Caki2 (cell line): ENCODE measurements at places on chromosomes 3 and 15. TPM values are rescaled to one million over a fixed set of nuclear protein-coding genes. Genes with fewer than 3 reads are reported as not detected.

- DNase-seq = no peak
Observed at GRCh38 chr3:116927918-116928317, 218.3 kb downstream of the TUSC7 start.

DNA sequence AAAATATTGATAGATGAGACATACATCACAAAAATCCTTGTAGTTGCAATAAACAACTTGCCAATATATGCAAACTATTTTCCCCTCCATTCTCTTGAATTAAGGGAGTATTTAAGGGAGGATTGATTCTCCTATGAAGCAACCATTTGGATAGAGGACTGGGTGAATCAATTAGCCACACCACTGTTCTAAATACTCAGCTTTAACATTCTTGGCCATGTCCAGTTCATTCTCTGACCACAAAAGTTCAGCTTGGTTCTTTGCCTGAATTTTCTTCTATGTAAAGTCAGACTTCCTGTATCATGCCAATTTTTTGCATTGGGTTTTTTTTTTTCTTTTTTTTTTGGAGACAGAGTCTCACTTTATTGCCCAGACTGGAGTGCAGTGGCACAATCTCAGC lies 15.8 kb upstream of the SEC11A start:
- DNase-seq = no peak

GRCh38 chr15:24945711-24946110 lies 9.1 kb upstream of the SNRPN start:
- no peak for DNase-seq

DNA sequence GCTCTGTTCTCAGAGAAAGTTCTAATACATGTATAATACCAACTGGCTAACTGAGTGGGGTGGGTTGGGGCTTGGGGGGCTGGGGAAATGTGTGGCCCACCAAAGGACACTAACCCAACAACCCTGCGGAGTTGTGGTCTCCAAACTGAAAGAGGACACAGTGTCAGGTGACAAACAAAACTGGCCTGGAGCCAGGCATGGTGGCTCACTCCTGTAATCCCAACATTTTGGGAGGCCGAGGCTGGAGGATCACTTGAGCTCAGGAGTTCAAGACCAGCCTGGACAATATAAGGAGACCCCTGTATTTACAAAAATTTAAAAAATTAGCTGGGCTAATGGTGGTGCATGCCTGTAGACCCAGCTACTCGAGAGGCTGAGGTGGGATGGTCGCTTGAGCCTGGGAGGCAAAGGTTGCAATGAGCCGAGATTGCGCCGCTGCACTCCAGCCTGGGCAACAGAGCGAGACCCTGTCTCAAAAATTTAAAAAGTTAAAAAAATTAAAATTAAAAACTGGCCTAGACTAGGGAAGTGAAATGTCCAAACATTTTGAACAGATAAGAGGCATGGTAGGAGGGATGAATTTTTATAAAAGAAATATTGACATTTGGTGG lies 31.7 kb upstream of the SRP14 start:
- no peak for DNase-seq

- no peak for DNase-seq
Observed at GRCh38 chr3:31167666-31168065, 273.2 kb upstream of the GADL1 start.

- no peak for DNase-seq
Observed at GRCh38 chr3:14373753-14374376, 28.5 kb upstream of the SLC6A6 start.

DNA sequence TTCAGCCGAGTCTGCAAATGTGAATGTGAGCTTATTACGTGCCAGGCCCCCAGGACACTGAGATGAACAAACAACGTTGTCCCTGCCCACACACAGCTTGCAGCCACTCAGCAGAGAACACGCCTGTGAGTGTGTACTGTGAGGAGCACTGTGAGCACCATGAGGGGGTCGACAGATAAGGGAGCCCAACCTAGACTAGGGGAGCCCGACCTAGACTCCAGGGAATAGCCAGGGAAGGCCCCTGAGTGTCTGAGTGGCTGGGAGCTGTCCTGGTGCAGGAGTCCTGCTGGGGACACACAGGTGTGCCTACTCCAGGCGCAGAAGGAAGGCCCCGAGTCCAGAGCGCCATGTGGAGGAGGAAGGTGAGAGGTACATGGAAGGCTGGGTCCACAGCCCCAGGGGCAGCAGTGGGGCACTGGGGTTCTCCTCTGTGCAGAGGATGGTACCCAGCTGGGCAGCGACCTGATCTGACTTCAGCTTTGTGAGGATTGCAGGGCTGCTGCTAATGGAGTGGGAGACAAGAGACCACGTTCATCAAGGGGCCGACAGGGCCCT lies 36.5 kb downstream of the MGLL start:
- DNase-seq = no peak

DNA sequence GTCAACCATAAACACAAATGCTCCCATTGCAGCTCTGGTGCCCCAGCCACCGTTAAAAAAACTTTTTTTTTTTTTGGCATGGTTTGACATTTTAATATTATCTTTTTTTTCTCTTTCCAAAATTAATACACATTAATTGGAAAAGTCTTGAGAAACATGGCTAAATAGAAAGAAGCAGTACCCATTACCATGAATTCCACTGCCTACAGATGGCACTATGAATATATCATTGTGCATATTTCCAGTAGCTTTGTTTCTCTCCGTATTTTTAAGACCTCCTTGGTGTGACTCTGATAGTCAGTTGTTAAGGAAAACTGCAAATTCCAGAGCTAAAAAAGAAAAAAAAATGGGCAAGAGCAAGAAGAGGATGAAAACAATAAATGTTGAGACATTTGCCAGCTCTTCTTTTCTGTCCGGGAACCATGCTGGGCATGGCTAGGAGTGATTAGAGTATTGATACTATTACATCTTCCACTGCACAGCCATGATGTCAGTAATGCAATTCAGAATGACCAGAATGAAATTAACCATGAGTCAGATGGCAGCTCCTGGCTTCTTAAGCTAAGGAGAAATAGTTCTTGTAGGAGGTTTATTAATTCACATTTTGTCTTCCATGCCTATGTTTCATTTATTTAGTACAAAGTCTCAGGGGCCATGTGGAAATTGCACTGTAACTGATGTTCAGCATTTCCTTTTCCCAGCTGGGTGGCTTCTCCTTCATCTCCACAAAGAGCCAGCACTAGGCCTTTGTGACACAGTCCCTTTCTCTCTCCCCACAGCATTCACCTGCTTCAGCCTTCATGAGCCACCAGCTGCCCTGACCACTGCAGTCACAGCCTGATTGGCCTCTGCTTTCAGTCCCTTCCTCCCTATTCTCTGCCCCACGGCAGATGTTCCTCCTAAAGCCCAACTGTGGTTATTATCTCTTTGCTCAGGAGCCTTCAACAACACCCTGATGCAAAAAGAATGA lies 31.8 kb downstream of the SLC7A14 start:
- DNase-seq = no peak

GRCh38 chr3:123949641-123950040 lies 11.4 kb downstream of the CCDC14 start:
- DNase-seq = no peak

- DNase-seq = no peak
Observed at GRCh38 chr3:46468753-46469600, 4.3 kb upstream of the LTF start.

- no peak for DNase-seq
Observed at GRCh38 chr3:140754936-140755335, 77.1 kb downstream of the TRIM42 start.

GRCh38 chr15:70480196-70480856 lies 283.0 kb downstream of the UACA start:
- DNase-seq = no peak

DNA sequence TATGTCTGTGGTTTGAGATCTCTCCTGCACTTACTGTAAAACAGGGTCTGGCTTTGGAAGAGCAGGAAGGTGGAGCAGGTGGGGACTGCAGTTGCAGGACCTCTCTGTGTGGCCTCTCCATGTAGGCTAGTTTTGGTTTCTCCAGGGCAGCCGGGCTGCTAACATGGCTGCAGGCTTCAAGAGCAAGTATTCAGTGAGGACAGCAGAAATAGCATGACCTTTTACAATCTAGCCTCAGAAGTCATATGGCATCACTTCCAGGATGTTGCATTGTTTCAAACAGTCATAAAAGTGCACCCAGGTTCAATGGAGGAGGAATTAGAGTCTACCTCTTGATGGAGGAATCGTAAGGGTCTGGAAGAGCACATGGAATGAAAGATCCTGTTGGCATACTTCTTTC lies 728.7 kb downstream of the NTRK3 start:
- no peak for DNase-seq

DNA sequence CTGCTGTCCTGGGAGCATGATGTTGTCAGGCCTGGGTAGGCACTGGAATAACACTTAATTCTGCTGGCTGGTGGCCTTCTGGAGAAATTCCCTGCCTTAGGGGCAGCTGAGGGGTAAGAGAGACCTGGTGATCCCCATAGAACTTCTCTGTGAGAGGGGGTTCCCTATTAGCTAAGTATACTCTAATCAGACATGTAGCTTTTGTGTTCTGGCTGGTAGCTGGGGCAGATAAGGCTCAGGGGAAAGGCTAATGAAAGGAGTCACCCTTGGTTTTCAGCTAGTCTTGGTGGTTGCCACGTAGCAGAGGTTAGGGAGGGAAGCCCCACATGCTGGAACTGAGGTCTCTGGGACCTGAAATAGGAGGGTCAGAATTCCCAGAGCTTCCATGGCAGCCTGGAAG lies 952 bp upstream of the HDDC3 start:
- no peak for DNase-seq

- DNase-seq = peak; percentile 8
Observed at GRCh38 chr15:96585484-96586386, 255.2 kb downstream of the NR2F2 start.

GRCh38 chr15:63803106-63803886 lies 30.5 kb downstream of the HERC1 start:
- no peak for DNase-seq

DNA sequence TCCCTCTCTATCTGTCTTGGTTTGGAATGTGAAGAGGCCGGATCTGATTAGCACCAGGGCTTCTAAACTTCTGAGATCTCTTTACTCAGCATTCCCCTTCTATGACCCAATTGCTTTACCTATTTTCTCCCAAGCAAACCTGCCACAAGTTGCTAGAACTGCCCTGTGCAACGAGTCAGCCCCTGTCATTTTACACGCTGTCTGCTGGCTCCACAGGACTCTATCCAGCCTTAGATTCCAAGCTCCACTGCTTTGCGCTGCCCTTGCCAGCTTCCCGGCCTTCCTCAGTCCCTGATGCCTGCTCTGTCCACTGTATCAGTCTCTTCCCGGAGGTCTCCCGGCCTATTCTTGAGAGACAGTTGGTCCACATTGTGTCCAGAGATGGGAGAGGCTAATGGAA lies 12.3 kb downstream of the CEP19 start:
- DNase-seq = no peak

DNA sequence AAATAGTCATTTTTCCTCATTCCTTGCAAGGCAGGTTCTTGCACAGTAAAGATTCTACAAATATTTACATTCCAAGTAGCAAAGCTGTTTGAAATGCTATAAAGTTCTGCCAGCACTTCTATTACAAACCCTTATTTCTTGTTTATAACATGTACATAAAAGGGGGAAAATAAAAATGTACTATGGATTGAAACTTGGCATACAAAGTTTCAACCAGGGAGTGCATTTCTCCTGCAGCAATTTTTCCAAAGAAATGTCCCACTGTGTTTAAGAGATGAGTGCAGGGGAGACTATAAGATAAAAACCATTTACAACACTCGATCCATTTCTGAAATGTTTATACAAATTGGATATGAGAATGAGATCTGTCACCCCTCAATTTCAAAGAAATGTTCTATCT lies 3.3 kb downstream of the CNTN3 start:
- no peak for DNase-seq

DNA sequence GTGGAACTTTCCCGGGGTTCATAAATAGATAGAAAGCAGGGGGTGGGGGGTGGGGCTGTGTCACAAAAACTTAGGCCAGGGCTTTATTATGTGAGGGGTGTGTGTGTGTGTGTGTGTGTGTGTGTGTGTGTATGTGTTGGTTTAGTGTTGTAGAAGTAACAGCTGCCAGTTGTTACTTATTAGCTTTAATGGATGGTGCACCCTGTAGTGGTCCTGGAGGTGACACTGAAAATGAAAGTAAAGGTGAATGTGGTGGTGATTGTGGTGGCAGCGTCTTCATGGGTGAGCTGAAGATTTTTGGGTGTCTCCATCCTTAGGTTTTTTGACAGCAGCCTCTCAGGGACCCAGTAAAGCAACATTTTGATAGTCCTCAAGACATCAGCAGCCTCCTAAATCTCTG lies 449.9 kb downstream of the PDCD6IP start:
- DNase-seq = no peak

DNA sequence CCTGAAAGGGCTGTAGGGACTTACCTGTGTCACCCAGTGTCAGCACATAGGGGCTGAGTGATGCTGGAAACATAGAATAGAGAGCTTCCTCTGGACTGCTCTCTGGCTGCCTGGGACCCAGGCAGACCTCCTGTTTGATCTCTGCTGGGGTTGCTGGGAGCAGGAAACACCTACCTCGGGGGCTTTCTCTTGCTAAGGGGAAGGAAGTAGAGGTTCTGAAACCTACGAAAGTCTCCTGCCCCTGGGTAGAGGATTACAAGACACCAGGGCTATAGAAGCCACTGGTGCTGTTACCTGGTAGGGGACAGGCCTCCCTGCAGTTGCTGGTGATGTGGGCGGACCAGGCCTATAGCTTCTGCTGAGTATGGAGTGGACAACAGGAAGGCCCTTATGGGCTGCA lies 81.7 kb downstream of the DHX30 start:
- no peak for DNase-seq

GRCh38 chr15:78399091-78399490 lies 38.9 kb upstream of the IREB2 start:
- no peak for DNase-seq

- DNase-seq = no peak
Observed at GRCh38 chr3:160010578-160010977, 21.9 kb downstream of the IL12A start.

- peak; percentile 77 for DNase-seq
Observed at GRCh38 chr3:159829539-159830227, 159.0 kb upstream of the IL12A start.

EPB42 gene
- total RNA-seq = not detected in 2 replicates

HYAL1 gene
- 1.2 TPM in 1 of 2 replicates, not detected in the other for total RNA-seq

DPPA2 gene
- total RNA-seq = 0.51 TPM in 1 of 2 replicates, not detected in the other

SLC2A2 gene
- not detected in 2 replicates for total RNA-seq

CCR9 gene
- 0.81 TPM in 1 of 2 replicates, not detected in the other for total RNA-seq

C3orf20 gene
- total RNA-seq = not detected in 2 replicates

OR5H1 gene
- not detected in 2 replicates for total RNA-seq

LINS1 gene
- 7.8 and 16.1 TPM in 2 replicates for total RNA-seq

CCDC54 gene
- not detected in 2 replicates for total RNA-seq

TMEM40 gene
- not detected in 2 replicates for total RNA-seq

KCNMB3 gene
- 2.3 and 5.1 TPM in 2 replicates for total RNA-seq

LCTL gene
- total RNA-seq = not detected in 2 replicates

CPLX3 gene
- total RNA-seq = not detected in 2 replicates

CASR gene
- not detected in 2 replicates for total RNA-seq
